Progenitor cell of endocrine pancreas (in vitro differentiated cells): ENCODE measurements at places on chromosomes 13 and 19. TPM values are rescaled to one million over a fixed set of nuclear protein-coding genes. Genes with fewer than 3 reads are reported as not detected.

GRCh38 chr13:48448959-48449614, 36.2 kb upstream of the LPAR6 start:
- no peak for DNase-seq

DNA sequence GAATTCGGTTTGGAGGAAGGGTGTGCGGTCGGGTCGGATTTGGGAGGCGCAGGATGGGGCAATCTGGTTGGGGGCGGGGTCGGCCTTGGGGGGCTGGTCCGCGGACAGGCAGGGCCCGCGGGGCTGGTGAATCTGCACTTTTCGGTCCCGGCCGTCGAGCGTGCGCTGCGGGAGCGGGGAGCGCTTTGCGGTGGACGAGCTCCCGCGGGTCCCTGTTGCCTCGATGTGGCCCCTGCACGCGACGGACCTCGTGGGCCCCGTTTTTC, 11.9 kb downstream of the PEAK3 start:
- no peak for DNase-seq

- no peak for DNase-seq
Measured at GRCh38 chr13:113646376-113646775, 11.6 kb downstream of the ATP4B start.

- no peak for DNase-seq
Measured at GRCh38 chr13:64540468-64540867, 2689.7 kb downstream of the PCDH9 start.

The ZNF865 gene
- 19.0 and 19.9 TPM in 2 replicates for total RNA-seq

DNA sequence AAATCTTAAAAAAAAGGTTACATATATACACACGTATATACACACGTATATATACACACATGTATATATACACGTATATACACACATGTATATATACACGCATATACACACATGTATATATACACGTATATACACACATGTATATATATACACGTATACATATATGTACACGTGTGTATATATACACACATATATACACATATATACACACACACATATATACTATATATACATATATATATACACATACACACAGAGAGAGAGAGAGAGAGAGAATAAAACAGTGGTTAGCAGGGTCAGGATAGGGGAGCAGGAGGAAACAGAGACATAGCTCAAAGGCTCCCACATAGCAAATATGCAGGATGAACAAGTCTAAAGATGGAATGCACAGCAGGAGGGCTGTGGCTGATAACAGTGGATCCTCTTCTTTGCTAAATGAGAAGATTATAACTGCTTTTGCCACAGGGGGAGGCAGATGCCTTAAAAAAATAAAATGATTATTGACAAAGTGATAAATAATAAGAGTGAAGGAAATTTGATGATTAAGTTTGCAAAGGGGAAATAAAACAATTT, 714.5 kb downstream of the UQCRFS1 start:
- DNase-seq, result no peak
